Stimulated activated CD4-positive, alpha-beta T cell treated with anti-CD3 and anti-CD28 coated beads, TNF-alpha, amount 100 ng/mL, for 24 hours (primary cell): ENCODE measurements at places on chromosomes 13 and 19.
A peak's percentile ranks its signal among the peaks of the same experiment; 100 is the strongest.

DNA sequence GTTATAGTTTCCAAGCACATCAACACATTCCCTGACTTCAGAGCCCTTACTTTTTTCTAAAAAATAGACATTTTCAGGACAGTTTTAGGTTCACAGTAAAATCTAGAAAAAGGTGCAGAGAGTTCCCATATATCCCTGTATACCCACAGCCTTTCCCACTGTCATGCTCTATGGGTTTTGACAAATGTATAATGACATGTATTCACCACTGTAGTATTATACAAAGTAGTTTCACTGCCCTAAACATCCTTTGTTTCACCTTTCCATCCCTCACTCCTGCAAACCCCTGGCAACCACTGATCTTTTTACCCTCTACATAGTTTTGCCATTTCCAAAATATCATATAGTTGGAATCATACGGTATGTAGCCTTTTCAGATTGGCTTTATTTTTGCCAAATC, 15.6 kb downstream of the NAA16 start:
- no peak for DNase-seq

DNA sequence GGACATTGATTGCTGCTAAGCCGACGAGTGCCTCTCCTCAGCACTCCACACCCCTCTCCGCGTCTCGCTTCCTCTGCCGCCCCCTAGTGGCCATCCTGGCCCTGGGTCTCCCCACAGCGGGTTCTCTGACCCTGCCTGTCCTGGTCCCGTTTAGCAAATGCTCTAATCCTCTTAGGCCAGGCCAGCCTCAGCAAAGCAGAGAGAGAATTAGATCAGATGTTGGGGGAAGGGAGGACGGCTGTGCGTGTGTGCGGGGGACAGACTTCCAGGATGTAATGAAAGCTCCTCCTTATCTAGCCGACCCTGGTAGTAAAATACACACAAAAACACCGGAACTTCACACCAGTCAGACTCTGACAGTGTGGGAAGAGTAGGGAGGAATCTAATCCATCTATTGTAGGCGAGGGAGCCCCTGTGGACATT, 4.5 kb downstream of the TPRX2 start:
- peak; percentile 85 for DNase-seq

- no peak for DNase-seq
Observed at GRCh38 chr13:80276371-80277289, 64.3 kb downstream of the SPRY2 start.

DNA sequence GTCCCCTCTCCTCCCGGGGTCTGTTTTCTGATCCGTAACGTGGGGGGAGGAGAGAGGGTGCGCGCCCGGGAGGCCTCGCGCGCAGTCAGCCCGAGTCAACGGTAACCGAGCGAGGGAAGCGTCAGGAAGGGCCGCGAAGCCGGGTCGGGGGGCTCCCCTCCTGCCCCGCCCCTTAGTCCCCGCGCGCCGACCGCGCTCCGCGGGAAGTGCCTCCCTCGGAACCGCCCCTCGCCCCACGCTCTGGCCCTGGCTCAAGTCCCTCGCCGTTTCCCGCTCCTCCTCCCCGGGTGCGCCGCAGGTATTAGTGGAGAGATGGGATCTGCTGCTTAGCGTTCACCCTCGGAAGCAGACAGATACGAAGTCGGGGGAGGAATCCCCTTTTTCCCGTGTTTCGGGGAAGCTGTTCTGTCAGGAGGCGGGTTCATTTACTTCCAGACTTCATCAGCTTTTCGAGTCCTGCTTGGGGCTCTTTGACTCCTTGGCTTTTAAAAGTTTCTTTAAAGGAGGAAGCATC, 770 bp downstream of the HNRNPM start:
- no peak for DNase-seq

DNA sequence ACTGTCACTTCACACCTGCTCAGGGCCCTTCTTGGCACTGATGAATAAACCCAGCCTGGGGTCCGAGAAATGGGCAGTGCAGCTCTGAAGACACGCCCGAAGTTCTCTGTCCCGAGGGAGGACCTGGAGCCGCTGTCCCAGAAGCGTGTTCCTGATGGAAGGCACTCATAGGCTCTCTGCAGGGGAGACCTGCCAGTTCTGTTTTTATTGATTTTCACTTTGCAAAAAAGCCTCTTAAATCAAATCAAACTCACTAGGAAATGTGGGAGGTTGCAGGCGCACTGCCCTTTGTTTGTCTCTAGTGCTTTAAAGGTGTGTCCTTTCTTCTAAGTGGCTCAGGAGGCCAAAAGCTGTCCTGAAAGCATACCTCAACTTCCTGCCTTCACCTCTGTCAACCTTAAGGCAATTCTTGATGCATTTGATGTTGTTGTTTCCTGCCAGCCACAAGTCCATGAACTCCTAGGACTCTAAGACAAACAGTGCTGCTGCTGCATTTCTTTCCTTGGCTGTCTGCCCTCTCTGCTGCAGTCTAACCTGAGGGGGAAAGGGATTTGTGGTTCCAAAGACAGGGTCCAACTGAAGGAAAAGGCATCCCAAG, 663.2 kb downstream of the UQCRFS1 start:
- DNase-seq = no peak

- DNase-seq = no peak
Observed at GRCh38 chr13:81916461-81916860, 1575.5 kb upstream of the SPRY2 start.

DNA sequence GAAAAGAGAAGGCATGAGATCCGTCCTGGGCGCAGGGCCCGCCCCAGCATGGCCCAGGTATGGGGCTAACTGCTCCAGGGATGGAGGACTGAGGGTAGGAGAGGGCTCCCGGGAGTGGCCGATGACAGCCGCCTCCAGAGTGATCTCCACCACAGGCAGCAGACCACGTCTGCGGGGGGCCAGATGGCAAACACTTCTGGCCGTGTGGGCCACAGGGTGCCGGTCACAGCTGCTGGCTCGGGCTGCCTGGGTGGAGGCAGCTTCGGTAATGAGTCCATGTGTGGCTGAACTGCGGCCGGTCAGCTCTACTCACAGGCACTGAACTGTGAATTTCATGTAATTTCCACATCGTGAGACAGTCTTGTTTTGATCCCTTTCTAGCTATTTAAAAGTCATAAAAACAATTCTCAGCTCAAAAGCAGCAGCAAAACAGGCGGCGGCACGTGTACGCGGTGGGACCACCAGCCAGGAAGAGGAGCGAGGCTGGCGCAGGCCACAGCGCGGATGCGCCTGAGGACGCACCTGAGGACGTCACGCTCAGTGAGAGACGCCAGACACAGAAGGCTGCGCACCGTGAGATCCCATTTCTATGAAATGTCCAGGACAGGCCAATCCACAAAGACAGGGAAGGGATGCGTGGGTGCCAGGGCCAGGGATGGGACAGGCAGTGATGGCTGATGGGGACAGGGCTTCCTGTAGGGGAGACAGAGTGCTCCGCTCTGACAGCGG, 4.0 kb downstream of the LSM7 start:
- no peak for DNase-seq

DNA sequence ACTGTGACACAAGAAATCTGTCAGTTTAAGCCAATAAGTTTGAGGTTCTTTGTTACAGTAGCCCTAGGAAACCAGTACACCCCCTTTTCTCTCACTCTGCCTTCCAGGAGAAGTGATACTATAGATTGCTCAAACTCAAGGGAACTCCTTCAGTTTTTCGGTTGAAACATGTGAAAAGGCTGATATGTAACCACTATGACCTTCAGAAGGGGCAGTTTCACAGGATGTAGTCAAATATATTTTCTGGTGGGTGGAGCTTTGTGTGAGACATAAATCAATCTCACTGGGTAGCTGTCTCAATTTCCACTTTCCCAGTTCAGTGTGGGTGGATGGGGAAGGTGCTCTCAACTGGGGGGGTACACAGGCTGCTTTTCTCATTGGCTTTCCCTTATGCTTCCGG, 41.7 kb downstream of the HTR2A start:
- DNase-seq = no peak

DNA sequence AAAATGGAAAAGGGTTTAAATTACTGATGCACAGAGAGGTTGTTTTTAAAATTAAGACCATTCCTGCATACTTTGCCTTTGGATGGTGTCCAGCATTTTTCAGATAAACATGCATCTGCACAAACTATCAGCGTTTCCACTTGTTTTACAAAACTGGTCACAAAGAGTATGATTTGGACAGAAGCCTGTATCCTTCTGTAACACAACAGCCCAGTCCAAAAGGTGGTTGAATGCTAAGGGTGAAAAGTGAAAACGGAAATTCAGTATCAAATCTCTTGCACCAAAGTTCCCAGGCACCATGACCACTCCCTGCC, 21.7 kb upstream of the DOCK9 start:
- no peak for DNase-seq

DNA sequence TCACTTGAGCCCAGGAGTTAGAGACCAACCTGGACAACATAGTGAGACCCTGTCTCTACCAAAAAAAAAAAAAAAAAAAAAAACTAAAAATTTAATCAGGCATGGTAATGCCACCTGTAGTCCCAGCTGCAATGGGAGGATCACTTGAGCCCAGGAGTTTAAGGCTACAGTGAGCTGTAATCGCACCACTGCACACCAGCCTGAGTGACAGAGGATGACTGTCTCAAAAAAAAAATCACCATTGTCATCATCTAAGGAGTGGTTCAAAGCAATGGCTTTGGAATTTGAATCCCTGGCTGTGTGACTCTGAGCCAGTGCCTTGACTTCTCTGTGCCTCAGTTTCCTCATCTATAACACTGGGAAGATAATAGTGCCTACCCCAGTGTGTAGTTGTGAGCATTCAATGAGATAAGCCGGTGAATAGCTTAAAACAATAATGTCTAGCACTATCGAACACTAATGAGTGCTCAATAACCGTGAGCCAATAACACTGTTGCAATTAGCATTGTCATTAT, 11.5 kb downstream of the IGSF23 start:
- no peak for DNase-seq

GRCh38 chr19:4656102-4656501, 14.0 kb downstream of the MYDGF start:
- no peak for DNase-seq

- peak; percentile 36 for DNase-seq
Observed at GRCh38 chr19:940591-941291, 14.9 kb downstream of the ARID3A start.
